ENCODE measurements at places on chromosomes 16 and 17.
A peak's percentile ranks its signal among the peaks of the same experiment; 100 is the strongest.

DNA sequence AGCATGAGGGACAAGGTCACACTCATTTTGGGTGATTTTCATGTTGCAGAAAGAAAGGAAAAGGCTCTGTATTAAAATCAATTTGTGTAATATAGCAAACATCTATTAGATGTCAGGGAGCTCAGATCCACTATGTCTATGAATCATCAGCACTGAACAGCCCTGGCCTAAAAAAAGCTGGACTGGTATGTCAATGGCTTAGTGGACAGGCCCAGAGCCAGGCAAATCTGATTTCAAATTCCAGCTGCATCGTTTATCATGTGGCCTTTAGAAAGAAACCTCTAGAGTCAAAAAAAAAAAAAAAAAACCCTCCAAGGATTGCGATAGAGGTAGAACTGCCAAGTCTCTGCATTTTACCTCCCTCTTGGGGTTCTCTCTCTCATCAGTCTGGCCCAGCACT lies 5.4 kb downstream of the GAS7 start:
- DNase-seq, result no peak

- DNase-seq, result no peak
These were observed 211.9 kb downstream of the PRKCA start for GRCh38 chr17:66514227-66514806.

- DNase-seq, result no peak
These were observed 17.2 kb downstream of the RARA start for GRCh38 chr17:40326014-40326831.

GRCh38 chr16:11328172-11329070 lies 16.8 kb upstream of the RMI2 start:
- DNase-seq, result peak; percentile 29

GRCh38 chr17:65799454-65799853 lies 238.0 kb upstream of the AXIN2 start:
- no peak for DNase-seq

DNA sequence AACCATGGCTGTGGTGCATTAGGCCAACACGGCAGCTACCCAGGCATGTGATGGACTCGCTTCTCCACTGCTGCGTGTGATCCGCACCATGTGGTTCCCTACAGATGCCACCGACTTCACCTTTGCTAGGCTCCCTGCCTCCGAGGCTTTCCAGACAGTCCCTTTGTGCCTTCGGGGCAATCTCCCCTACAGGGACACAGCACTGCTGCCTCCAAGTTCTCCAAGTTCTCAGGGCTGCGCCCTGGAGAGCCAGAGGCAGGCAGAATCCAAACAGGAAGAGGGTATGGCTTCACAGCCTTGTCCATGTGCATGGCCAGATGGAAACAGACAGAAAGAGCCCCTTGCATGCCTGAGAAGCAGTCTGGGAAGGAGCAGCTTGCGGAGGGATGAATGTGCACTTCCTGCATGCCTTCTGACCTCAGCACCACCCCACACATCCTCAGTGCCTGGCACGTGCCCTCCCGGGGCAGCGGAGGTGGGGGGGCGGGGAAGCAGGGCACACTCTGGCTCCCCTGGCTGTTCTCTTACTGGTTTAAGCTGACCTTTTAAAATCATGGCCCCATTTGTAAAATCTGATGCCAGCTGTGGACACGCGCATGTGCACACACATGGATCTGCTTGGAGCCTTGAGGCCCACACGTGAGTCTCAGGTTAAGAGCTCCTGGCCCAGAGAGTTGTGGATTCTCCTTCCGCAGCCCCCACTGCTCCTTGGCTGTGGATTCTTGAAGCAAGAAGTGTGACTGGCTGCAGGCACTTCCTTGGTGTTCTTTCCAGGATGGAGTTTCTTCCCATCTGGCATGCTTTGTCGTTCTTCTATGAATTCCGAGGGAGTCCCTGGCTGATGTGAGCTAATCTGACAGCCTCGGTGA lies 55.3 kb upstream of the MTSS2 start:
- DNase-seq, result no peak

- DNase-seq, result no peak
These were observed 11.3 kb upstream of the HOXB2 start for GRCh38 chr17:48556229-48556575.

- DNase-seq, result no peak
These were observed 44.5 kb downstream of the SLFN5 start for GRCh38 chr17:35287286-35287811.

DNA sequence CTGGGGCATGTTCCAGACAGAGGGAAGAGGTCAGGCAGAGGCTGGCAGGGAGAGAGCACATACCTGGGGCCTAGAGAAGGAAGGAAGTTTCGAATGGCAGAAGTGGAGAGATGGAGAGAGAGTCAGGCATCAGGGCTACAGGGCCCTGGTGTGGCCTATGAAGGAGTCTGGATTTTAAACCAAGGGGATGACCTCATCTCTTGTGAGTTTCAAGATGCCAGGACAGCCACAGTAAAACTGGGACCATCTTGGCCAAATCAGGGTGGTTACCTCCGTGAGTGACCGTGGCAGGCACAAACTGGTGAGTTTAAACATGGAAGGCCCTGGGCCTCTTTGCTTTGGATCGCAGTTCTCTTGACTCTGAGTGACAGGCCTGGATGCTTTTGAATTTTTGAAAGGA lies 7.6 kb upstream of the ATP2C2 start:
- DNase-seq, result no peak

DNA sequence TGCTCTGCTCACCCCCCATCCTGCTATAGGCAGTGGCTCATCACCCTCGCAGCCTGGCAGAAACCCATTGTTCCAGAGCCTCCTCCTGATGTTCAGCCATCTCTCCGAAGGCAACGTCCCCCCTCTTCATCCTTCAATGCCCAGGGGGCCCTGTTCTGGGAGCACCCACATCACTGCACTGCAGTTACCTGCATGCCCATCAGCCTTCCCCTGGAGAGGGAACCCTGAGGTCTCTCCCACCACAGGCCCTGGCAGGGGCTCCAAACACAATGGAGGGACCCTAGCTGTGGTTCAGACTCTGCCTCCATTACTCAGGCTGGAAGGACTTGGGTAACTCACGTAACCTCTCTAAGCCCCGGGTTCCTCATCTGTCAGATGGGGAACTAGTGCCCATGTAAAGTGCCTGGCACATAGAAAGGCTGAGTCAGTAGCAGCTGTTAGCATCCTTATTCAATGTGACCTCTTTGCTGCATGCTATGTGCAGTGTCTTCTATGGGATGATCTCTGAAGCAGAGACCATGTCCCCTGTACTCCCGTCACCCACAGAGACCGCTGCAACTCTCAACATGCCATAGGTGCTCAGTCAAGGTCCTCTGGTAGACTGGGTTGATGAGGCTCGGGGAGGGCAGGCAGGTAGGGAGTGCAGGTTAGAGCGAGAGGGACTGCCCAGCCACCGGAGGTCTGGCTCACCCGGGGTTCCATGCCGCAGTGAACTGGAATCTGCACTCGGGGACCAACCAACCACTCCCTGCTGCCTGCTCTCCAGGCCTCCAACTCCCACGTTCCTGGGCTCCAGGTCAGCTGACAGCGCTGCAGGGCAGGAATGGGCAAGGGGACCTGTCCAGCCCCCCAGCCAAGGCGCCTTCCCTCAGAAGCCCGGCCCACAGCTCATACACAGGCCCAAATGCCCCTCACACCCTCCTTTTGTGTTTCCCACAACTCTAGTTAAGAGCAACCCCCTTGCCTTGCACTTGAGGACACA lies 233.2 kb downstream of the ZNF423 start:
- DNase-seq, result no peak

- no peak for DNase-seq
These were observed 11.0 kb downstream of the HSD11B2 start for GRCh38 chr16:67441907-67442306.

Data from neural crest cell (in vitro differentiated cells).